ENCODE measurements at places on chromosomes 16 and 17. TPM values are rescaled to one million over a fixed set of nuclear protein-coding genes. Genes with fewer than 3 reads are reported as not detected.

DNA sequence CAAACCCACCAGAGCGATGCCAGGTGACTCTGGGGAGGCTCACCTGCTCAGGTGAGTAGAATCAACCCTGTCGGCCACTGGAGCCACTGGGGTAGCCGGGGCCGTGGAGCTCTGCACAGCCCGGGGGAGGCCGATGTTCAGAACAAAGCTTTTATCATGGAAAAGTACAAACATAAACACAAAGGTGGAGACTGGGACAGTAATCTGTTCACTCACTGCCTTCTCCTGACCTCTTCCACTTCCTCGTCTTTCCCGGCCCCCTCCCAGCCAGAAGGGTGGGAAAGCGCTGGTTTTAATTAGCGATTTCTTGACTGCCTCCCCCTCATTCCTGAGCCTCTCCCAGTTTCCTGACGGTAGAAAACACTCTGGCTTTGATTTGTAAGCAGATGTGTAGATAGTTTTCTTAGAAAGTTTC is 9.8 kb upstream of the TEX19 start:
- H3K4me3 ChIP-seq = no peak overlapping the region
- no peaks in the 10 kb centered on the region for H3K36me3 ChIP-seq
- peaks cover 7% of the 10 kb centered on the region for H3K27me3 ChIP-seq

DNA sequence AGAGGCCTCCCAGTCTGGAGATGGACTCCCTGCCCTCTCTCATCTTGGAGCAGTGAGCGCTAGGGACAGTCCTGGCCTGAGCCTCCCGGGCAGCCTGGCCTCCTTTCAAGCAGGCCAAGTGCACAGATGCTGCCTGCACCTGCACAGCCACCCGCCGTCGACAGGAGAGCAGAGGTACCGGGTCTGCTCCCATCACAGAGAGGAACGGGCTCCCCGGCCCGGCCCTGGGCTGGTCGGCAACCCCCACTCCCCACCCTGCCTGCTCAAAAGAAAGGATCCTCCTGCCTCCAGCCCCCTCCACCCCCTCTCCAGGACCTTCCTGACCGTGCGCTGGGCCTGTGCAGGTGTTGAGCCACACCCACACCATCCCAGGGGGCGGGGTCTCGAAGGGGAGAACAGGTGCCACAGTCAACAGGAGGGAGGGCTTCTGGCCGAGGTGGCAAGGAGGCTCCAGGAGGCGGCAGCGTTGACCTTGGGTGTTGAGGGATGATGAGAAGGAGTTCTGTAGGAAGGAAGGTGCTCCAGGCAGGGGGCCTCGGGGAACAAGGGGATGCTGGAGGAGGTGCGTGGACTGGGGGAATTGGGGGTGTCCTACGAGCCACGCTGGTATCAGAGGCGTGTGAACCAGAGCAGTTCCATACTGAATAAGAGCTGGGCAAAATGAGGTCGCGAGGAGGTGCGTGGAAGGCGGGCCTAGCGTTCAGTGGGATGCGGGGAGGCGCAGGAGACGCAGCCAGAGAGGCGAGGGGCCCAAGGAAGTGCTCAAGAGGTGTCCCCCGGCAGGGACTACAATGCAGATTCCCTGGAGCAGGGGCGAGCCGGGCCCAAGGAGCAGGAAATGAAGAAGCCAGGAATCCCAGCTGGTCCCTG is 967 bp upstream of the CDH15 start:
- DNase-seq = no peak
- no peak overlapping the region for H3K27ac ChIP-seq
- peaks cover 6% of the 10 kb centered on the region for H3K27me3 ChIP-seq
- H3K4me3 ChIP-seq = peak overlapping the region; percentile 62
- peaks cover 5% of the 10 kb centered on the region for H3K4me1 ChIP-seq

- H3K36me3 ChIP-seq = peaks cover 2% of the 10 kb centered on the region
- no peak overlapping the region for H3K4me3 ChIP-seq
- DNase-seq = peak; percentile 48
- H3K4me1 ChIP-seq = no peaks in the 10 kb centered on the region
- H3K27me3 ChIP-seq = peaks cover 4% of the 10 kb centered on the region
Measured at GRCh38 chr17:81821603-81822311, 11.3 kb downstream of the MCRIP1 start.

DNA sequence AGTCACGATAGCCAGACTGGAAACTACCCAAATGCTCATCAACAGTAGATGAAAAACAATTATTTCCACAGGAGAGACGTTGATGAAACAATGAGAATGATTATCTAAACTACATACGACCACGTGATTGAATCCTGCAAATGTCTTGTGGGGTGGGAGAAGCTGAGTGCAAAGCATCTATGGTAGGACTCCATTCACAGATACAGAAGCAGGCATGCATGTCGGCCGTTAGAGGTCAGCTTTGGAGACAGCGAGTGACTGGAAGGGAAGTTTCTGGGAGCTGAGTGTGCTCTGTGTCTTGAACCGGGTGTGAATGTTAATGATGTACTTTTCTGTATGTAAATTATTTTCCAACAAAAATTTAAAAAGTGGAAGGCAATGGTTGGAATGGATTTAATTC is 71.5 kb upstream of the DNAJA2 start:
- H3K27ac ChIP-seq = no peak overlapping the region
- no peaks in the 10 kb centered on the region for H3K27me3 ChIP-seq
- H3K4me3 ChIP-seq = no peak overlapping the region
- H3K36me3 ChIP-seq = no peaks in the 10 kb centered on the region

DNA sequence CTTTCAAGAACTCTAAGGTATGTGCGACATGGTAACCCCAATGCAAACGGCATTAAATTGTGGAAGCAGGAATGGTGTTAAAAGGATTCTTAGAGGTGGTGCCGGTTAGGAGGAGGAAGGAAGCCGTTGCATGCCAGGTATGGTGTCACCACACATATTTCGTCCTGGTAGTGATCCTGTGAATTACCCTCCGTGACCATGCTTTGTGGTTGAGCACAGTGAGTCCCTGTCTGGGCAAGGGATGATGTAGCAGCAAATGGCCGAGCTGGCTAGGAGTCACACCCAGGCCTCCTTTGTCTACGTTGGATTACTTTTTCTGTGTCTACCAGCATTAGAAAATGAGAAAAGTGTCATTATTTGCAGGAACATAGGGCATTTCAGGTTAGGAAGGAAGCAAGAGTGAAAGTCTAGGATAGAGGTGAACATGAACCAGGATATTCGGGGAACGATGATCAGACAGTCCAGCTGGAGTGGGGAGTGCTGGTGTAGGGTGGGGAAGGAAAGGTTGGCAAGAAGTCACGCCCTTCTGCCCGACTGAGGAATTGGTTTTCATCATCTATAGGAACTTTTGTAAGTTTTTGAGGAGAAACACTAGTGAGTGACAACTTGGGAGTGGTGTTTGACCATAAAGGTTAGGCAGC is 123.5 kb downstream of the PRKCA start:
- DNase-seq = no peak
- H3K4me1 ChIP-seq = peaks cover 62% of the 10 kb centered on the region
- H3K4me3 ChIP-seq = no peak overlapping the region
- peaks cover 35% of the 10 kb centered on the region for H3K36me3 ChIP-seq
- no peaks in the 10 kb centered on the region for H3K27me3 ChIP-seq

- peaks cover 23% of the 10 kb centered on the region for H3K36me3 ChIP-seq
- H3K4me1 ChIP-seq = peaks cover 41% of the 10 kb centered on the region
- DNase-seq = no peak
- H3K27me3 ChIP-seq = peaks cover 4% of the 10 kb centered on the region
Measured at GRCh38 chr16:87382023-87382785, 1.4 kb downstream of the FBXO31 start.

DNA sequence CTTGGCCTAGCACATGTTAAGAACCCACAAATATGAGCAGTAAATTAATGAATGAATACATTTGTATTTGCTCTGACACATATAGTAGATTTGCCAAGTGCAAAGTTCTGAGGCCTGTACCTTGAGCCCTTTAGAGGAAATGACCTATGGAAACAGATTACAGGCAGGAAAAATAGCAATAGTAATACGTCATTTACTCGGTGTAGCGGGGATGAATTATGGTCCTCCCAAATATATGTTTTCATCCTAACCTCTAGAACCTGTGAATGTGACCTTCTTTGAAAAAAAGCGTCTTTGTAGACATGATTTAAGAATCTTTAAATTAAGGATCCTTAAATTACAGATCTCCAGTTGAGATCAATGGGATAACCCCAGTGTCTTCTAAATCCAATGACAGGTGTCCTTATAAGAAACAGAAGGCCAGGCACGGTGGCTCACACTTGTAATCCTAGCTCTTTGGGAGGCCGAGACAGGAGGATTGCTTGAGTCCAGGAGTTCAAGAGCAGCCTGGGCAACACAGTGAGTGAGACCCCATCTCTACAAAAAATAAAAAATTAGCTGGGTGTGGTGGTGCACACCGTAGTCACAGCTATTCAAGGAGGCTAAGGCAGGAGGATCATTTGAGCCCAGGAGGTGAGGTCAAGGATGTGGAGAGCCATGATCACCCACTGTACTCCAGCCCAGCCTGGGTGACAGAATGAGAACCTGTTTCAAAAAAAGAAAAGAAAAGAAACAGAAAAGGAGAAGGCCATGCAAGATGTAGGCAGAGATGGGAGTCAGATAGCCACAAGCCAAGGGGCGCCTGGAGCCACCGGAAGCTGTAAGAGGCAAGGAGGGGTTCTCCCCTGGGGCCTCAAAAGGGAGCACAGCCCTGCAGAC is 5.1 kb upstream of the ITPRIPL2 start:
- peaks cover 29% of the 10 kb centered on the region for H3K27me3 ChIP-seq
- no peak overlapping the region for H3K27ac ChIP-seq
- H3K36me3 ChIP-seq = peaks cover 2% of the 10 kb centered on the region
- no peak for DNase-seq
- no peak overlapping the region for H3K4me3 ChIP-seq

DNA sequence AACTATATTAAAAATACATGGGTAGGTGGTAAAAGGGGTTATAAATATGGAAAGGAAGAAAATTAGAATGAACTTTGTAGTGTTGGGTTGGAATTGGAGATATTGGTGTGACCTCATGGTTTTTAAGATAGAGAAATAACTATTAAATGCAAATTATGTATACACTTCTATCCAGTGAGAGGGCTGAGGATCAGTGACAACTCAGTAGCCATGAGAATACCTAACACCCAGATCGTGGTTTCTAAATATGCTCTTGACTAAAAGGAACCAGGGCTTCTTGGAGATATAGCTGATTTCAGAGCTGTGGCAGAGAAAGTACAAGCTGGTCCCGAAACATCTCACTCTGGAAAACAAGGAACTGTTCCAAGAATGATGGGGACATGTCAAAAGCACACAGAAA is 44.4 kb downstream of the SLC6A4 start:
- no peak overlapping the region for H3K4me3 ChIP-seq
- DNase-seq = no peak
- peaks cover 8% of the 10 kb centered on the region for H3K4me1 ChIP-seq
- no peak overlapping the region for H3K27ac ChIP-seq
- peaks cover 7% of the 10 kb centered on the region for H3K36me3 ChIP-seq
- no peaks in the 10 kb centered on the region for H3K27me3 ChIP-seq

DNA sequence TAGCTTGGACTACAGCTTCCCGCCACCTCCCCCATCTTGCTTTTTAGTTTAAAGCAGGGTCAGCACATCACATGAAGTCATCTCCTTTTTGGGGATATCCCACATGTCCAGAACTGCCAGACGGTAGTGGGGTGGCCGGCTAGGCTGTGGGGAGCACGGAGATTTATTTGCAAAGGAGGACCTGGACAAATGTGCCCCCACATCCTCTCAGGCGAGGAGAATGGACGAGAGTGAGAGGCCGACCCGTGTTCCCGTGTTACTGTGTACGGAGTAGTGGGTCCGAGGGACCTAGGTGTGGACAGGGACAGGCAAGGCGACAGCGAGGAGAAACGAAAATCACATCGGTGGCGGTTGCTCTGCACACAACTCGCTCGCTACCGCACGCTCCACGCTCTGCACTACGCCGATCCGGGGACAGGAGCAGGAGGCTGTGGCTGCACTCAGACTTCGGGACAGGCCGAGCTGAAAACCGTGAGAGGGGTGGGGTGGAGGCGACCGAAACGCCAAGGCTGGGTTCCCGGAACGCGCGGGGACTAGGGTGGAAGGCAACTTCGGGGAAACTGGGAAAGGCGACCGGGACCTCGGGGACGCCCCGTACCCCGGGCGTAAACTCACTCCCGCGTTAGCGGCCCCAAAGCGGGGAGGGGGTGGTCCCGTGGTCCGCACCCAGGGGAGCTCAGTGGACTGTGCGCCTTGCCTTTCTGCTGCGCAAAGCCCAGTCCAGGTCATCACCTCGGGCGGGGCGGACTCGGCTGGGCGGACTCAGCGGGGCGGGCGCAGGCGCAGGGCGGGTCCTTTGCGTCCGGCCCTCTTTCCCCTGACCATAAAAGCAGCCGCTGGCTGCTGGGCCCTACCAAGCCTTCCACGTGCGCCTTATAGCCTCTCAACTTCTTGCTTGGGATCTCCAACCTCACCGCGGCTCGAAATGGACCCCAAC is at the start of gene MT1A:
Gene MT1A (plus strand): TSS at position 853 of the 937 bp plus-strand sequence. CDS start 73 bp downstream, at position 926.
- H3K27ac ChIP-seq = no peak within 1 kb of the TSS
- no peak for DNase-seq
- H3K27me3 ChIP-seq = peaks cover 76% of the 10 kb centered on the region
- H3K4me1 ChIP-seq = peaks cover 31% of the 10 kb centered on the region
- no peaks in the 10 kb centered on the region for H3K36me3 ChIP-seq

GRCh38 chr16:2008631-2009163 is 924 bp downstream of the ZNF598 start:
- H3K27ac ChIP-seq = peak overlapping the region; percentile 86
- peak overlapping the region; percentile 88 for H3K4me3 ChIP-seq
- no peaks in the 10 kb centered on the region for H3K27me3 ChIP-seq
- peaks cover 34% of the 10 kb centered on the region for H3K36me3 ChIP-seq

DNA sequence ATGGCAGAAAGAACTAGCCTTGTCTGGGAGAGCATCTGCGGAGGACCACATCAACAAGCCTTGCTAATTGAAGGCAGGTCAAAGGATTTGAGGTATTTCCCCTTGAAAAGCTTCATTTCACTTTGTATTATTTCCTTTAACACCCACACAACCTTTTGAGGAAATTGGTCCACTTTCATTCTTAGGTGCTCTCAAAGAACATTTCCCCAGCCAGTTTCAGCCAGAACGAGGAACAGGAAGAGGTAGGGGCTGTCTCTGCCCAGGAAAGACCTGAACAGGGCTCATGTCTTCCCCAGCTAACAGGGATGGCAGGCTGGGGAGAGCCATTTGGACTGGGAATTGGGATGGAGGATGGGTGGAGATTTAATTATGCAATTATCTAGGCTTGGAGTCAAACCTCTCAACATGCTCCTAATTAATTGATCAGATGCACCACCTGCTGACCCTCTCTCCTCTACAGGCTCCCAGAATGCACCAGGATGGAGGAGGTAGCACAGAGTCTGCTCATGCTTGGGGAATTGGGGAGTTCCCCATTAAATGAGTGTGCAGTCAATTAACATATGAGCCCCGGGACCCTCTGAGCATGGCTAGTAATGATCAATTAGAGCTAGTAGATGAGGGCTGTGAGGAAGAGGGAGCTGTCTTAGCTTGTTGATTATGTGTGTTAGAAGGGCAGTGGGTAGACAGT is 84.6 kb downstream of the GP2 start:
- no peaks in the 10 kb centered on the region for H3K36me3 ChIP-seq
- no peaks in the 10 kb centered on the region for H3K4me1 ChIP-seq
- H3K27ac ChIP-seq = no peak overlapping the region
- no peak overlapping the region for H3K4me3 ChIP-seq
- no peak for DNase-seq
- H3K27me3 ChIP-seq = peaks cover 11% of the 10 kb centered on the region

GRCh38 chr16:8720080-8720966 is 45.9 kb downstream of the ABAT start:
- no peak overlapping the region for H3K27ac ChIP-seq
- H3K36me3 ChIP-seq = peaks cover 3% of the 10 kb centered on the region
- H3K4me1 ChIP-seq = peaks cover 3% of the 10 kb centered on the region
- no peaks in the 10 kb centered on the region for H3K27me3 ChIP-seq
- no peak for DNase-seq

GRCh38 chr16:88881007-88881615 is 14.7 kb upstream of the PABPN1L start:
- no peaks in the 10 kb centered on the region for H3K27me3 ChIP-seq
- no peak overlapping the region for H3K4me3 ChIP-seq
- no peak for DNase-seq
- H3K36me3 ChIP-seq = no peaks in the 10 kb centered on the region

Gene HYDIN
- total RNA-seq = not detected

Gene SEPTIN12
- not detected for total RNA-seq

Gene KRTAP9-2
- not detected for total RNA-seq
